Tongue (tissue), 3 donors: ENCODE measurements at places on chromosomes 3 and 15.

DNA sequence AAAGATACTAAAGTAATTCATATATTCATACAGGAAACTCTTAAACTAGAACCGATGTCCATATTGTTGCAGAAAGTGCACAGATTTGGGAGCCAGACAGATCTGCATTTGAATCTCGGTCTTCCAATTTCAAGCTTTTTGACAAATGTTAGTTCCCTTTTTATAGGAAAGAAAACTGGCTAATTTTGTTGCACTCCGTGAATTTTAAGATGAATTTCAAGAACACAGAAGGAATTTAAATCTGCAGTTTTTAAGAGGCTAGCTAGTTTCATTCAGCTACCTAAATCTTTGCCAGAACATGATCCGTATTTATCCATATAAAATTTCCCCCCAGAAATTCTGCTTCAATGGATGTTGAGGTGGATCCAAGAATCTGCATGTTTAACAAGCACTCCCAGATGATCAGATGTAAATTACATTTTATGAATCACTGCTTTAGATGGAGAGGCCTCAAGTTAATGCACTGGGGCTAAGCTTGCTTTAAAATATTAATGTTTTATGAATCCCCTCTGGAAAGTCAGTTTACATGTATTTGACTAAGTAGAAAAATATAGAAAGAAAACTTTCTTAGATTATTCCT is 1296.3 kb upstream of the CADM2 start:
- no peak for DNase-seq

GRCh38 chr15:87207990-87208580 is 1048.5 kb downstream of the NTRK3 start:
- DNase-seq: no peak

DNA sequence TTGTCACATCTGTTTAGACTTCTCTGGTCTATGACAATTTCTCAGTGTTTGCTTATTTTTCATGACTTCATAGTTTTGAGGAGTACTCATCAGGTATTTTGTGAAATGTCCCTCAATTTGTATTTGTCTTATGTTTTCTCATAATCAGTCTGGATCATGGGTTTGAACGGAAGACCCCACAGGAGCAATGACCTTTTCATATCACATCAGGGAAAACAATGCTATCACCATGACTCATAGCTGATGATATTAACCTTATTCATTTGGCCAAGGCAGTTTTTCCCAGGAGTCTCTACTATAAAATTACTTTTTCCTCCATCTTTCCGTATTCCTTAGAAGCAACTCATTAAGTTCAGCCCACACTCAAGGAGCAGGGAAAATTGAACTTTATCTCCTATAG is 32.7 kb downstream of the AADACL2 start:
- no peak for DNase-seq

- DNase-seq: no peak
Measured at GRCh38 chr15:70248116-70249025, 150.7 kb upstream of the TLE3 start.

DNA sequence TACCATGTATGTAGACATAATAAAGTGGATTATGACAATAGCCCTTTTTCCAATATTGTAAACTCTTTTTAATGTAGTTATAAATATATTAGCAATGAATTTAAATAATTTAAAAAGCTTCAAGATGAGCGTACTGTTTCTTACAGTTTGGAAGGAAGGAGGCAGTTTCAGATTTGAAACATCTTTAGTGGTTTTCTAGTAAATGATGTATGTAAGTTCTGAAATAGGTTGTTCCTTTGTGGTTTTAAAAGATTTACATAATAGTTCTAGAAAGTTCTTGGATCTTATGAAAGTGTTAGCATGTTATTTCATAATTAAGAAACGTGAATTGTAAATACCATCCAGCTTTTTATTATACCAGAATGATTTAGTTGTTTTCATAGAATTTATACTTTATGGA is 16.0 kb downstream of the DNAJC19 start:
- no peak for DNase-seq

- DNase-seq: no peak
Measured at GRCh38 chr3:57961828-57962447, 46.3 kb upstream of the FLNB start.

- DNase-seq: peak; percentile 67
Measured at GRCh38 chr3:96863129-96863740, 48.8 kb downstream of the EPHA6 start.

DNA sequence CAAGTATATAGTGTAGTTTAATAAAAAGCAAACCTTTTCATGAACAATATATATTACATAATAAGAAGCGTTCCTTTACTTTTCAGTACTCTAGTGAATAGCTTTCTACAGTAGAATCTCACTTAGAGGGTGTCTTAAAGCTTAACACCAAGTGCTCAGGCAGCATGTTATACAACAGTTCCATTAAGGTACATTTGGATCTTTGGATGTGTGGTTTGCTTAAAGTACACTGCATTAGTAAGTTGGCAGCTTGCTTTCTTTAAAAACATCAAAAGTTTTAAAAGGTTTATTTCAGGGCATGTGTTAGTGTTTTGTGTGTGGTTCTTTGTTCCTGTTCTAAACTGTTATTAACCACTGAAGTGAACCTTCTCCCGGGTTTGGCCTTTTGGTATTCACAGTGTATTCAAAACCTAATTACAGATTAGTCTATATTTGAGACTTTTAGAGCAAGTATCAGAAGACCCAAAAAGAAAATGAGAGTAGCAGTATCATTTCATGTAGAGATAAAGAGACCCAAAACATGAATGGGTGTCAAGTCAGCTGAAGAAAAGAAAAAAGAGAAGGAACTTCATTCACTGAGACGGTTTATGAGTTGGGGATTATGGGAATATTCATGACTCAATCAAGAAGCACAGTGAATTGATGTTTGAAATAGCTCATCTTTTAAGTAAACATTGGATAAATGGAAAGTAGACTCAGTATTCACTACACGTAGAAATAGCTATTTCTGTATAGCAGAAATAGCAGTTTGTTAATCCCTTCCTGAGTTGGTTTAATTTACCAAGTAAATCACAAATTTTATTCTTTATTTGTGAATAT is 93.9 kb downstream of the OPA1 start:
- no peak for DNase-seq

DNA sequence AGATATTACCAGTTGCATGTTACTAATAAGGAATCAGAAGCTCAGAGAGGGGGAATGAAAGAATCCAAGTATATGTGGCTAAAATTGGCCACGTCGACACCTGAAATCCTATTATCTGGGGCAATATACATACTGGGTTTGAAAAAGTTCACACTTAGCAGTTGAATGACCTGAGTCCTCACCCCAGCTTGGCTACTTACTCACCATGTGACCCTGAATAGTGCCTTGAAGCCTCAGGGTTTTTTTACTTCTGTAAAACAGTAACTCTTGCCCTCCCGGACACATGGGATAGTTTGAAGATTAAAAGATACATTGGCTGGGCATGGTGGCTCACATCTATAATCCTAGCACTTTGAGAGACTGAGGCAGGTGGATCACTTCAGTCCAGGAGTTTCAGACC is 342.2 kb upstream of the TPRG1 start:
- no peak for DNase-seq

GRCh38 chr3:101154401-101154800 is 161.2 kb upstream of the ABI3BP start:
- DNase-seq: no peak

GRCh38 chr3:37899101-37899707 is 37.5 kb downstream of the CTDSPL start:
- DNase-seq: no peak

GRCh38 chr3:8839607-8840325 is 70.4 kb upstream of the OXTR start:
- no peak for DNase-seq

GRCh38 chr3:76646921-76647562 is 392.9 kb upstream of the ROBO2 start:
- DNase-seq: no peak

DNA sequence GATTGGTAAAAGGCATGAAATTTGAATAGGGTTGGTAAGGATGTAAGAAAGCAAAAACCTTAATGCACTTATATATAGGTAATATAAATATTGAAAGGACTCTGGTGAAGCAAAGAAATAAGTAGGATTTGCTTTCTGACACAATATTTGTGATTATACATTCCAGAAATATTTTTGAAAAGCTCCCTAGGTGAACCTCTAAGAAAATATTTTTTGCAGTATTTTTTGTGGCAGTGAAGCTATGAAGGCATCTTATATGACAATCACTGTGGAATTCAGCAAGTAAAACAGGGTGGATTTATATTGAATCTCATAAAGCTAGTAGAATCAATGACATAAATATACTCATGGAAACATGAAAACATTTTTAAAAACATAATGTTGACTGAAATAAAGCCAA is 119.6 kb upstream of the EPHA3 start:
- no peak for DNase-seq

- DNase-seq: no peak
Measured at GRCh38 chr3:151445273-151446001, 15.4 kb downstream of the IGSF10 start.

GRCh38 chr3:156311431-156311830 is 191.1 kb downstream of the KCNAB1 start:
- no peak for DNase-seq

DNA sequence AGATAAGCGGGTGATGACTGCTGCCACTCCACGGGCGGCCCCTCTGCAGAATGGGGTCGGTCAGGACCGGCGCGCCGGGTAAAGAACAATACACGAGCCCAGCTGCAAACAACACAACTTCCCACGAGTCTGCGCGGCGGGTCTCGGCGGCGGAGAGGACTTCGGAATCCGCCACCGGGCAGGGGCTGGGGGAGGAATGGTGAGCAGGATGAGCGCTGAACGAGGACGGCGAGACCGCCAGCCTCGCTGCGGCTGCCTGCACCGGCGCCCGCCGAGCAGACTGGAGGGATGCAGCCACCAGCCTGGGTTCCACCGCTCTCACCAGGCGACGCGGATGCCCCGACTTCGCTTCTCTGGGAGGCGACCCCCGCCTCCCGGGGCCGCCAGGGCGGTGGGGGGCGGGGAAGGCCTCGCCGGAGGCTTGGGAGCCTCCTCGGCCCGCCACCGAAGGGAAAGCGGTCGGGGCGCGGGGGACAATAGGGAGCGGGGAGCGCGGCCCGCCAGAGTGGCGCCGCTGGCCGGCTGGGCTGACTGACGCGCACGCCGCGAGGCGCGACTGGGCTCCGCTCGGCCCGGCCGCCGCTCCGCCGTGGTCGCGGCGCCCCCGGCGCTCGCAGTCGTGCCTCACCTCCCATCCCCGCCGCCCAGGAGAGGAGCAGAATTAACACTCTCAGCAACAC is 515 bp downstream of the ADAM10 start:
- DNase-seq: peak; percentile 67

GRCh38 chr15:71085809-71086208 is 29.5 kb upstream of the THSD4 start:
- no peak for DNase-seq

DNA sequence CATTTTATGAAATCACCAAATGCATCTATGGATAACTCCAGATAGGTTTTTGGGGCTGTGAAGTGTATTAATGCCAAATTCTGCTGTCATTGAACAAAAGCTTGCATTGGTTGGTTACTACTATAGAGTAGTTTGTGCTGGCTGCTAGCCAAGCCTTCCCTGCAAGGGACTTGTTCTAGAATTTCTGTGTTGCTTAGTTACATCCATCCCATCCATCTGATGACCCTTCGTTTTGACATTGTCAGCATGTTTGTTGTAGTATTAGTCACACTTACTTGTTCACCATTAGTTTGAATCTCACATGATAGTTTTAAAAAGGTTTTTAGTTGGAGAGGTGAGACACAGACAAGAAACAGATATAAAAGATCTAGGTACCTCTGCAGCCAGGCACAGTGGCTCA is 7.0 kb upstream of the NIPA2 start:
- DNase-seq: no peak

- DNase-seq: no peak
Measured at GRCh38 chr15:58686286-58686685, 63.2 kb downstream of the ADAM10 start.
